ENCODE measurements at places on chromosomes 1 and 21. TPM values are rescaled to one million over a fixed set of nuclear protein-coding genes. Genes with fewer than 3 reads are reported as not detected.
A peak's percentile ranks its signal among the peaks of the same experiment; 100 is the strongest.

GRCh38 chr1:97461782-97462181 lies 459.1 kb downstream of the DPYD start:
- DNase-seq, result no peak
- H3K36me3 ChIP-seq, result no peaks in the 10 kb centered on the region
- no peak overlapping the region for H3K27ac ChIP-seq
- H3K27me3 ChIP-seq, result no peaks in the 10 kb centered on the region
- no peak overlapping the region for H3K4me3 ChIP-seq
- no peaks in the 10 kb centered on the region for H3K4me1 ChIP-seq

- H3K4me3 ChIP-seq, result no peak overlapping the region
- H3K27ac ChIP-seq, result no peak overlapping the region
- no peaks in the 10 kb centered on the region for H3K36me3 ChIP-seq
- H3K27me3 ChIP-seq, result peaks cover 54% of the 10 kb centered on the region
- DNase-seq, result no peak
Measured at GRCh38 chr1:37262439-37263170, 211.8 kb upstream of the ZC3H12A start.

DNA sequence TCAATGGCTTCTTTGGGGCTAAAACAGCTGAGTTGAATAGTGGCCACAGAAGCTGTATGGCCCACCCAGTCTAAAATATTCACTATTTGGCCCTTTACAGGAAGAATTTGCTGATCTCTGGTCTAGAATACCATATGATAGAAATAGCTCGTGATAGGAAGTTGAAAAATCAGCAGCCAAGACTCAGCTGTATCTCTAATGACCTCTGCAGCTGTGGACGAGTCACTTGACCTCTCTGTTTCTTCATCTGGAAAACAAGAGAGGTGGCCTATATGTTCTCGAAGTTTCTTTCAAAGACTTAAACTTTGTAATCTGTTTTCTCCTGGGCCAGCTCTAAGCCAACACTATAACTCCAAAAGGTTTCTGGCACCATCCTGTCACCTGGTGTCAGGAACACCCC lies 129.2 kb downstream of the ZBTB18 start:
- H3K4me1 ChIP-seq, result no peaks in the 10 kb centered on the region
- DNase-seq, result no peak
- H3K4me3 ChIP-seq, result no peak overlapping the region
- H3K27ac ChIP-seq, result no peak overlapping the region
- no peaks in the 10 kb centered on the region for H3K36me3 ChIP-seq

- peaks cover 50% of the 10 kb centered on the region for H3K4me1 ChIP-seq
- DNase-seq, result no peak
- peak overlapping the region; percentile 70 for H3K27ac ChIP-seq
- H3K27me3 ChIP-seq, result no peaks in the 10 kb centered on the region
- H3K36me3 ChIP-seq, result no peaks in the 10 kb centered on the region
- H3K4me3 ChIP-seq, result no peak overlapping the region
Measured at GRCh38 chr1:10253755-10254154, 43.4 kb downstream of the KIF1B start.

- no peak overlapping the region for H3K4me3 ChIP-seq
- H3K4me1 ChIP-seq, result no peaks in the 10 kb centered on the region
- no peak for DNase-seq
- no peaks in the 10 kb centered on the region for H3K36me3 ChIP-seq
Measured at GRCh38 chr1:214901718-214902117, 180.8 kb upstream of the KCNK2 start.

- no peak overlapping the region for H3K4me3 ChIP-seq
- DNase-seq, result no peak
- no peaks in the 10 kb centered on the region for H3K36me3 ChIP-seq
- H3K27ac ChIP-seq, result no peak overlapping the region
- no peaks in the 10 kb centered on the region for H3K27me3 ChIP-seq
Measured at GRCh38 chr1:215894617-215895016, 327.5 kb downstream of the KCTD3 start.

- H3K27ac ChIP-seq, result no peak overlapping the region
- H3K4me3 ChIP-seq, result no peak overlapping the region
- no peaks in the 10 kb centered on the region for H3K4me1 ChIP-seq
- H3K27me3 ChIP-seq, result no peaks in the 10 kb centered on the region
Measured at GRCh38 chr1:219128957-219129356, 44.7 kb upstream of the LYPLAL1 start.

DNA sequence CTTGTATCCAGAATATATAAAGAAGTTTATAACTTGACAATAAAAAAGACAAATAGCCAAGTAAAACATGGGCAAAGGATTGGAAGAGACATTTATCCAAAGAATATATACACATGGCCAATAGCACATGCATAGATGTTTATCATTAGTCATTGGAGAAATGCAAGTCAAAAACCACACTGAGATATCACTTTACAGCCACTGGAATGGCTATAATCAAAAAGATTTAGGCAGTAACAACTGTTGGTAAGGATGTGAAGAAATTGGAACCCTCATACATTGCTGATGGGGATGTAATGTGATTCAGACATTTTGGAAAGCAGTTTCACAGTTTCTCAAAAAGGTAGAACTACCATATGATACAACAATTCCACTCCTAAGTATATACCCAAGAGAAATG lies 51.1 kb downstream of the SLC44A5 start:
- no peak overlapping the region for H3K27ac ChIP-seq
- no peaks in the 10 kb centered on the region for H3K36me3 ChIP-seq
- no peak overlapping the region for H3K4me3 ChIP-seq
- no peak for DNase-seq
- no peaks in the 10 kb centered on the region for H3K27me3 ChIP-seq
- no peaks in the 10 kb centered on the region for H3K4me1 ChIP-seq

GRCh38 chr1:147549526-147549925 lies 8.2 kb downstream of the BCL9 start:
- no peak for DNase-seq
- no peaks in the 10 kb centered on the region for H3K4me1 ChIP-seq

DNA sequence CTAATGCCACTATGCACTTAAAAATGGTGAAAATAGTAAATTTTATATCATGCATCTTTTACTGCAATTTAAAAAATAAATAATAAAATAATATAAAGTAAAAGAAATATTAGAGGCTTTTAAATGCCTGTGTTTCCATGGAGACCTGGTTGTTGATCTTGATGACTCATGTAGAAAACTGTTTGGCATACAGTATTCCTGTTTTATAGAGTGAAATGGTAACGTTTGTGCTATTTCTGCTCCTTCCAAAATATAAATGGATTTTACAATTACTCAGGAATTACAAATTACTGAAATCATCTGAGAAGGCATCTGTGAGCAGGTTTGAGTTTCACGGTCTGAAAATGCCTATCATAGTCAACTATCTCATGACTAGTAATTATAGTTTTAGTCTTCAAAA lies 98.4 kb upstream of the USP25 start:
- no peak for DNase-seq
- H3K36me3 ChIP-seq, result no peaks in the 10 kb centered on the region
- no peaks in the 10 kb centered on the region for H3K27me3 ChIP-seq
- no peak overlapping the region for H3K27ac ChIP-seq

DNA sequence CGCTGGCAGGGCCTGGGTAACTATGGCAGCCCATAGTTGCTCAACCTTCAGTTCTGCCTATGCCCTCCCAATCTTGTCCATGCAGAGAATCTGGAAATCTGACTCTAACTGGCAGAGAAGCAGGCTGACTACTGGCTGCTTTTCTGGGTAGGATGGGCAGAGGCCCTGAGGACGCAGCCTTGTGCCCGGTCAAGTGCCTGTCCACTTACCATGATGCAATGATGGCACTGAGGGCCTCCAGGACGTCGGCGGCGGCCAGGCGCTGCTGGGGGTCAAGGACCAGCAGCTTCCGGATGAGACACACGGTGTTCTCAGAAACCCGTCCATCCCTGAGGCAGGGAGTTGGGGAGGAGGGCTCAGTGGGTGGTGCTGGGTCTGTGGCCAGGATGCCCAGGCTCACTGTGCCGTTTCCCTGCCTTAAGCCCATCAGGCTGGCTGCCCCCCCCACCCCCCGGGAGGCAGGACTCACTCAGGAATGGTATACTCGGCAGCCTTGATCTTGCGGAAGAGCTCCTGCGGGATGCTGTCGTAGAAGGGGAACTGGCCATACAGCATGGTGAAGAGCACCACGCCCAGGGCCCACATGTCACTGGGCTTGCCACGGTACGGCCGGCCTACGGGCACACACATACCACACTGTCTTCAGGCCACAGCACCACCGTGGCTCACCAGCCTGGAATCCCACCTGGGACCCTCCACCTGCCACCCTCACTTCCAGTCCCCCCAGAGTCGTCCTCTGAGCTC lies 20.4 kb upstream of the EVA1B start:
- peaks cover 39% of the 10 kb centered on the region for H3K4me1 ChIP-seq
- H3K36me3 ChIP-seq, result no peaks in the 10 kb centered on the region
- no peak overlapping the region for H3K4me3 ChIP-seq
- H3K27ac ChIP-seq, result no peak overlapping the region
- DNase-seq, result no peak
- H3K27me3 ChIP-seq, result no peaks in the 10 kb centered on the region

- no peak overlapping the region for H3K4me3 ChIP-seq
- no peak overlapping the region for H3K27ac ChIP-seq
- no peaks in the 10 kb centered on the region for H3K36me3 ChIP-seq
- no peaks in the 10 kb centered on the region for H3K4me1 ChIP-seq
Measured at GRCh38 chr21:45355573-45355972, 49.4 kb upstream of the COL18A1 start.

DNA sequence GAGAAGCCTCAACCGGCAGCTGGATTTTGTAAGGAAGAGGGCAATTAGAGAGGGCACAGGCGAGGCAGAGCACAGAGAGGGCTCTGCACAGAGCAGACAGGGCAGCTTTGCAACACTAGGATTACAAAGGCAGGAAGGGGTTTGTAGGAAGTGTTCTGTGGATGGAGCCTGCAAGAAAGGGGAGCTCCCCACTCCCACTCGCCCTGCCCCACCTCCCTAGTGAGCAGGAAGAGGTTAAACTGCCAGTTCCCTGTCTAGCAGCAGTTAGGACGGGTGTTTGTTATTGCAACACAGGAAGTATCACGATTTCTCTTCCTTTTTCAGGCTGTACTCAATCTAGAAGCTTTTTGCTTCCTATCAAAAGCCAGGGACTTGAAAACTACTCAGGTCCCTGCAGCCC lies 63.3 kb upstream of the LRRC8D start:
- H3K27me3 ChIP-seq, result no peaks in the 10 kb centered on the region
- peaks cover 13% of the 10 kb centered on the region for H3K4me1 ChIP-seq
- no peak overlapping the region for H3K4me3 ChIP-seq
- H3K27ac ChIP-seq, result peak overlapping the region; percentile 82
- peak; percentile 69 for DNase-seq
- H3K36me3 ChIP-seq, result no peaks in the 10 kb centered on the region

DNA sequence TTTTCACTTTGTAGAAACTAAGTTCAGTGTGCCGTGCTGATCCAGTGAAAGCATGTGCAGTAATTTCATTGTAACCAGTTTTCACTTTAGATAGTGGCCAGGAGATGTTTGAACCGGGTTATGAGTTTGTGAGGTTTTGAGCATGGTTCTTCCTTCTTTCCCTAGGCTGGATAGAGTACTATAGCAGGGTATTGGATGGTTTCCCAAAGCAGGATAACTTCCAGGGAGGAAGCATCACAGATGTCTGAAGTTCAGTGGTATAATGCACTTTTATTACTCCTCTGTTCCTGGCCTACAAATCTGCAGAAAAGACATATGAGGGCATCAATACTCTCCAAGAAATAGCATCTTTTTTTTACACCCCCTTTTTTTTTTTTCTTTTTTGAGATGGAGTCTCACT lies 823.1 kb downstream of the USP25 start:
- H3K36me3 ChIP-seq, result no peaks in the 10 kb centered on the region
- H3K4me1 ChIP-seq, result no peaks in the 10 kb centered on the region
- H3K27me3 ChIP-seq, result no peaks in the 10 kb centered on the region
- H3K27ac ChIP-seq, result no peak overlapping the region
- H3K4me3 ChIP-seq, result no peak overlapping the region

DNA sequence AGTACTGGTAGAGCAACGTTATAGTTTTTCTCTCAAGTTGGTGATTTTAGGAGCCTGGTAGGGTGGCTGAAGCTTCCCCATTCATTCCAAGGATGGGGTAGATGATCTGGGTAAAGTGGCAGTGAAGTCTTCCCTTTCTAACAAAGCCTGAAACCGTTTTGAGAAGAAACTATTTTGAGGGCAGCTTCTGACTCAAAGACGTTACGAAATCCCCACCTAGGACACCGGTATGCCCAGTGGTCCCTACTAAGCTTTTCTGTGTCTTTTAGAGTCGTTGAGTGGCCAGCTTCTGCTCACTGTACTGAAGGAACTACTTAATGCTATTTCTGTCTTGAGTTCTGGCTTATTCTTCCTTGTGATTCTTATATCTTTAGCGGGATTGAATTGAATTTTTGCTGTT lies 1.4 kb downstream of the WDTC1 start:
- H3K36me3 ChIP-seq, result no peaks in the 10 kb centered on the region
- H3K4me1 ChIP-seq, result peaks cover 8% of the 10 kb centered on the region
- no peak for DNase-seq
- peak overlapping the region; percentile 97 for H3K4me3 ChIP-seq

GRCh38 chr1:184237588-184237987 lies 149.2 kb upstream of the C1orf21 start:
- no peak overlapping the region for H3K4me3 ChIP-seq
- H3K27me3 ChIP-seq, result no peaks in the 10 kb centered on the region
- peaks cover 6% of the 10 kb centered on the region for H3K4me1 ChIP-seq
- DNase-seq, result no peak
- no peak overlapping the region for H3K27ac ChIP-seq

GRCh38 chr1:76343356-76343755 lies 268.8 kb downstream of the ST6GALNAC3 start:
- no peak overlapping the region for H3K4me3 ChIP-seq
- no peaks in the 10 kb centered on the region for H3K36me3 ChIP-seq
- DNase-seq, result peak; percentile 19
- no peak overlapping the region for H3K27ac ChIP-seq

- peak overlapping the region; percentile 26 for H3K27ac ChIP-seq
- H3K36me3 ChIP-seq, result peaks cover 44% of the 10 kb centered on the region
- H3K4me1 ChIP-seq, result peaks cover 12% of the 10 kb centered on the region
- DNase-seq, result no peak
Measured at GRCh38 chr1:226990133-226990716, 50.1 kb downstream of the COQ8A start.

- H3K36me3 ChIP-seq, result no peaks in the 10 kb centered on the region
- no peak overlapping the region for H3K4me3 ChIP-seq
- H3K27ac ChIP-seq, result no peak overlapping the region
- no peaks in the 10 kb centered on the region for H3K27me3 ChIP-seq
- H3K4me1 ChIP-seq, result peaks cover 6% of the 10 kb centered on the region
- DNase-seq, result peak; percentile 63
Measured at GRCh38 chr21:45331531-45332147, 43.9 kb upstream of the POFUT2 start.

DNA sequence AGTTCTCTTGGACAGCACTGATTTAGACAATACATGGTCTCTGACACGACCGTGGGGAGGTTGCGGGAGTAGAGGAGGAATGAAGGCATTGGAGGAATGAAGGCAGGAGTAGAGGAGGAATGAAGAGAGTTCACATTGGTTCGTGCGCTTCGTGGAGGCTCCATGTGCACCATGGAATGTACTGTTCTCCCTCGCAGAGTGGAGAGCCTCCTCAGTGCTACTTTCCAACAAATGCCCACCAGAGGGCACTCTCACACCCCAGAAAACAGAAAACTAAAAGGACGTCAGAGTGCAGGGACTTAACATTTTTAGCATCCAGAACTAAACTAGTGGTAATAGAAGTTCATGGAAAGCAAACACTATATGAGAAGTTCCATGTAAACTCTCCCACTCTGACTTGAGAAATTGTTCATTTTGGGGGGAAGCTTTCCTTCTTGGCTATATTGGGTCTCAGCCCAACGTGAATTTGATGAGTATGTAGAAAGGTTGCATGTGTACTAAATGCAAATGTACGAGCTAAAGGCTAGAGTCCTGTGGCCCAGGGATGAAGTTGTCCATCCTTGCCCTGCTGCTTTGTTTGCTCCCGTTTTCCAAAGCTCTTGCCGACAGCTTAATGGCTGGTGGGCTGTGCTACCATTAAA lies 211.6 kb downstream of the LMX1A start:
- no peak overlapping the region for H3K4me3 ChIP-seq
- no peak overlapping the region for H3K27ac ChIP-seq
- no peaks in the 10 kb centered on the region for H3K27me3 ChIP-seq
- H3K36me3 ChIP-seq, result no peaks in the 10 kb centered on the region

FCGR2B gene
- polyA plus RNA-seq, result 0.63 TPM

INSRR gene
- polyA plus RNA-seq, result 0.05 TPM

AKR7A3 gene
- polyA plus RNA-seq, result 1.6 TPM
